ENCODE measurements at places on chromosomes 2 and 18. TPM values are rescaled to one million over a fixed set of nuclear protein-coding genes. Genes with fewer than 3 reads are reported as not detected.

Gene SRD5A2
- not detected for total RNA-seq

Gene HOXD12
- total RNA-seq: 0.25 TPM

Gene DIPK1C
- total RNA-seq: not detected

- peak; percentile 43 for DNase-seq
Measured at GRCh38 chr2:11123856-11124759, 31.2 kb upstream of the SLC66A3 start.

- no peak for DNase-seq
Measured at GRCh38 chr2:141610564-141611175, 520.1 kb downstream of the LRP1B start.

GRCh38 chr2:13056259-13056843 lies 339.6 kb downstream of the TRIB2 start:
- DNase-seq: peak; percentile 14

- no peak for DNase-seq
Measured at GRCh38 chr2:199325881-199326280, 131.9 kb downstream of the SATB2 start.
